Calu3 (cell line): ENCODE measurements at places on chromosomes 7 and 10. TPM values are rescaled to one million over a fixed set of nuclear protein-coding genes. Genes with fewer than 3 reads are reported as not detected.

- H3K27me3 ChIP-seq: no peaks in the 10 kb centered on the region
- peaks cover 12% of the 10 kb centered on the region for H3K36me3 ChIP-seq
- DNase-seq: peak; percentile 56
- peaks cover 6% of the 10 kb centered on the region for H3K4me1 ChIP-seq
Measured at GRCh38 chr10:133528845-133529575, 1.8 kb downstream of the CYP2E1 start.

DNA sequence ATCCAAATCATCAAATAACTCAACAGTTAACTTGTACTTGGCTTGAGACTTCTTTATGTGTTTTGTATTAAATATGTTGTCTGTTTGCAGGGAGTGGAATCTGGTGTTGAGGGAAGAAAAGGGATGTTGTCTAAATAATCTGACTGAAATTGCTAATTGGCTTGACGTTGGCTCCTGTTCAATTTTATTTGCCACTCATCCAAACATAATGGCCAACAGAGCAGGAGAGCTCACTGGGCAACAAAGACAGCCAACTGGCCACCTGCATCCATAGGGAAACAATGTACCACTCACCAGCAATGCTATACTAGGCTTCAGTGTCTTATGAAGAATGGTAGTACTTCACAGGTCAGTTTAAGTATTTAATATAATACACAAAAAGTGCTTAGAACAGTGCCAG lies 80.5 kb downstream of the FAM13C start:
- H3K4me1 ChIP-seq: no peaks in the 10 kb centered on the region
- H3K36me3 ChIP-seq: no peaks in the 10 kb centered on the region
- H3K27me3 ChIP-seq: peaks cover 91% of the 10 kb centered on the region
- no peak overlapping the region for H3K27ac ChIP-seq
- no peak for DNase-seq

DNA sequence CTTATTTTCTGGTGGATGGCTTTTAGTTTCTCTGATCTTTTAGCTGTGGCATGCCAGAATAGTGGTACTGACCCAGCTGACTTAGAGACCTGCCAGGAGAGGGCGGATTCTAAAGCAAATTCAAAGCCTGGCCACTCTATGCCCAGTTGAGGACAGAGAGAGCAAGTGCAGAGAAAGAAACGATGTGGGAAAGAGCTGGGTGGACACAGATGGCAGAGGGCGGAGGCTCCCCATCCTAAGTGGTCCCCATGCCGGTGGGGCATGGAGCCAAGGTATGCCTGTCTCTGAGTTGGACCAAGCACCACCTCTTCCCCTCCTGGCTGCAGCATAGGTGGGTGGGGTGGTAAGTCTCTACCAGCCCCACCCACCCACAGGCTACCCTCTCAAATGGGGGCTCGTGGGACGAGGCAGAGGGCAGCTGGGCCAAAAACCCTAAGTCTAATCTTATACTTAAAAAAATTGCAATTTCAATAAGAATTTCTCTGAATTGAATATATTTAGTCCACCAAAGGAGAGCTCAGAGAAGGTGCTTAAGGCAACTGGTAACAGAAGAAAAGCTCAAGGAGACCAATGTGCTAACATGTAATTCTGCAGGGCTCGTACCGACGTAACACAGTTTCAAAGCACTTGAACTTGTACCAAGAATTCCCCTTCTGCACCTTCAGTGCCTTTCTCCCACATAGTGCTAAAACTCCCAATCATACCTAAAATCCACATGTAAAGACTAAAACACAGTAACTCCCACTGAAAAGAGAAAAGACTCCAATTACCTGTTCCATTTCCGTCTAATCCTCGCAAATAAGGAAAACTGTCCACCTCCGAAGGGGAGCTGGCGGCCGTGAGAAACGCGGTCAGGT lies 85.7 kb upstream of the NMT2 start:
- peaks cover 55% of the 10 kb centered on the region for H3K27me3 ChIP-seq
- no peak overlapping the region for H3K27ac ChIP-seq
- no peaks in the 10 kb centered on the region for H3K4me1 ChIP-seq
- no peak overlapping the region for H3K4me3 ChIP-seq
- no peaks in the 10 kb centered on the region for H3K36me3 ChIP-seq
- no peak for DNase-seq

DNA sequence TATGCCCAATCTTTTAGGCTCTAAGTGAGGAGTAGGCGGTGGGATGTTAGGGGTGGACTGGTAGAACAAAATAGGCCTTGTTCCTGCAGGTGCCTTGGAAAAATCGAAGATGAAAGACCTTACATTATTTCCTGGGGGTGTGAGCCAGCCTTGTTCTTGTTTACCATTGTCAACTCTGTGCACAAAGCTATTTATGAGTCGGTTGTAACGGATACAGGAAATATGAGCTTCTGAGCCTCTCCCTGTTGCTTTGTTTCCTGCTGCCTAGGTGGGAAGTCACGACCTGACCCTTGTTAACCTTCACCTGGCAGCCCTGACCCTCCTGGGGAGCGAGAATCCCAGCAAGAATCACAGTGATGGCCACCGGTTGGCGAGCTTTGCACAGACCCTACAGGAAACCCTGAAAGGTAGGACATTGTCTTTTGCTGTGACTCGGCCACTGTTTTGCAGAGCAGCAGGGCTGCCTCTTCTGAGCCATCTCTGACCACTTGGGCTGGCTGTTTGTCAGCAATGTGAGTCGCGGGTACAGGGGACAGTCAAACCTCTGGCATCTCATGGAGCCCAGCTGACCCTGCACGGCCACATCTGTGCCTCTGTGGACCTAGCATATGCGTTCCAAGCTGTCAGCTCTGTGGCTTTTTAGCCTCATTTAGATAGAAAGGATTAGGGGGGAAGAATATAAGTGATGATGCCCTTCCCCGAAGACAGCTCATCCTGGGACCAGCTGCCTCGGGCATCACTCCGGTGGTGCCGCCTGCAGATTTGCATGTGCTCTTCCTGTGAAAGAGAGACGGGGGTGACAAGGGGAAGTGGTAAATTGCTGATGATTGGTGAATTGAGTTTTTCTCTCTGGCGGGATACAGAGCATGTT lies 102.1 kb upstream of the ANLN start:
- peak overlapping the region; percentile 56 for H3K27ac ChIP-seq
- H3K4me3 ChIP-seq: peak overlapping the region; percentile 43
- peak; percentile 72 for DNase-seq
- H3K27me3 ChIP-seq: no peaks in the 10 kb centered on the region
- H3K36me3 ChIP-seq: peaks cover 77% of the 10 kb centered on the region

Gene ADARB2
- total RNA-seq: not detected in 2 replicates

Gene PAPOLB
- 0.07 TPM in 1 of 2 replicates, not detected in the other for total RNA-seq

GRCh38 chr10:131252567-131253276 lies 58.8 kb downstream of the TCERG1L start:
- no peak overlapping the region for H3K27ac ChIP-seq
- no peak for DNase-seq
- no peaks in the 10 kb centered on the region for H3K4me1 ChIP-seq
- no peaks in the 10 kb centered on the region for H3K36me3 ChIP-seq
- H3K27me3 ChIP-seq: no peaks in the 10 kb centered on the region
- H3K4me3 ChIP-seq: no peak overlapping the region

GRCh38 chr7:20698469-20698868 lies 83.0 kb downstream of the ABCB5 start:
- no peak overlapping the region for H3K27ac ChIP-seq
- no peaks in the 10 kb centered on the region for H3K4me1 ChIP-seq
- no peak overlapping the region for H3K4me3 ChIP-seq
- no peaks in the 10 kb centered on the region for H3K27me3 ChIP-seq

Gene LIPK
- total RNA-seq: not detected in 2 replicates

GRCh38 chr10:125137601-125138438 lies 22.5 kb downstream of the CTBP2 start:
- H3K4me3 ChIP-seq: no peak overlapping the region
- H3K36me3 ChIP-seq: peaks cover 21% of the 10 kb centered on the region
